Right lobe of liver (tissue), 6 donors: ENCODE measurements at places on chromosomes 7 and 10. TPM values are rescaled to one million over a fixed set of nuclear protein-coding genes. Genes with fewer than 3 reads are reported as not detected.

- no peak for DNase-seq
These were observed 41.1 kb downstream of the AP5Z1 start for GRCh38 chr7:4816419-4817080.

DNA sequence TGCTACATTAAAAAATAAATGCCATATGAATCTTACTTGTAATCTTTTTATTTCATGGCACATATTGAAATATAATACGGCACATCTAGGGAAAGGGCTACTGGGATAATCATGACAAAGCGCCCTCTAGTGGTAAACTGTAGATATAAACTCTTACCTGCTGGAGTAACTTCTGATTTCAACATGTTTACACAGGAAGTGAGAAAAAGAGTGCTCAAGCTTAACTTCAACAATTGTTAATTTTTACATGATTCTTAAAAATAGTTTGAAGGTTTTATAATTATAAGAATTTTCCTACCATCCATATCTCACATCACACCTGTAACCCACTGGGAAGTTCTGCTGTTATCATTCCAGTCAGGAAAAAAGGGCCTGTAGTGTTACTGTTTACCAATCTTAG, 2.0 kb upstream of the HEPACAM2 start:
- no peak for DNase-seq

DNA sequence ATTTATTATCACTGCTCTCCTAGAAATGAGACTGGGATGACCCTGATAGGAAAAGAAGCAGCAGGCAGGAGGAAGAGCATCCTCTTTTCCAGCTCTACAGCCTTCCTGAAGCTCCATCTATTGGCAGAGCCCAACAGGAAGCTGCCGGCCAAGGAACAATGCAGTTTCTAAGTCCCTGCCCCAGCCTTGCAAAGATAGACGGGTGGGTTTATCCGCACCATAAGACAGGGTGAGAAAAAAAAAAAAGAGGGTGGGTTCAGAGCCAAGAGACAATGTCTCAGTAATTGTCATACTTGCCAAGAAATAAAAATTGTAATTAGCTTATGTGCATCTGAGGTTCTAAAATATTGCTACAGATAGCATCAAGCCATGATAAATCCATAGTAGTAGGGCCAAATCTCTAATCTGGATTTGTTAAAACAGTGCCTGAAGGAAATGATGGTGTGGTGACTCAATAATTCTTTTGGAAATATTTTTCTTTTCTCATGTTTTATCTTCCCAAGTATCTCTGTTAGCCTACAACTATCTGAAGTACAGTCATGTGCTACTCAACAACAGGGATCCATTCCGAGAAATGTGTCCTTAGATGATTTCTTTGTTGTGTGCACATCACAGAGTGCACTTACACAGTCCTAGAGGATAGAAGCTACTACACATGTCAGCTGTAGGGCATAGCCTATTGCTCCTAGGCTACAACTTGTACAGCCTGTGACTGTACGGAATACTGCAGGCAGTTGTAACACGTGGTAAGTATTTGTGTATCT, 242.9 kb upstream of the CXCL12 start:
- no peak for DNase-seq

DNA sequence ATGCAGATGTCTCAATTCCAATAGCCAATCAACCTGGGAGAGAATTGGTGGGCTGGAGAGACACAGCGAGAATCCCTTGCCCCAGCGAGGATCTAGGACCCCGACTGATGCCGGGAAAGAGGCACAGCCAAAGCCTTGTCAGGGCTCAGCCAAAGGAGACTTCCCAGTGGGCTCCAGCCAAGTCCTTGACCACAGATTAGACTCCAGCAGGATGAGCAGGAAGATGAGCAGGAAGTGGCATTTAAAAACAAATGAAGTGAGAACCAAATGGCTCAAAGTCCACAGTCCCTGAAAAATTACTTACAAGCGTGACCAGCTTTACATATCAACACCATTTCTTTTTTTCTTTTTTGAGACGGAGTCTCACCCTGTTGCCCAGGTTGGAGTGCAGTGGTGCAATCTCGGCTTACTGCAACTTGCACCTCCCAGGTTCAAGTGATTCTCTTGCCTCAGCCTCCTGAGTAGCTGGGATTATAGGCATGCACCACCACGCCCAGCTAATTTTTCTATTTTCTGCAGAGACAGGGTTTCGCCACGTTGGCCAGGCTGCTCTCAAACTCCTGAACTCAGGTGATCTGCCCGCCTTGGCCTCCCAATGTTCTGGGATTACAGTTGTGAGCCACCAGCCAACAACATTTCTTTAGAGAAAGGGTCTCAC, 40.2 kb downstream of the CTBP2 start:
- no peak for DNase-seq

GRCh38 chr7:42103020-42103419, 134.0 kb downstream of the GLI3 start:
- DNase-seq, result no peak

GRCh38 chr7:74332373-74333176, 43.4 kb downstream of the CLIP2 start:
- DNase-seq, result no peak

GRCh38 chr10:33746186-33746585, 411.7 kb upstream of the NRP1 start:
- DNase-seq, result no peak

- DNase-seq, result no peak
These were observed 290.2 kb upstream of the CDC14C start for GRCh38 chr7:48634116-48634632.

Gene YAE1
- 5.7 TPM for total RNA-seq

Gene MKX
- 2.0 TPM for total RNA-seq

Gene STOX1
- total RNA-seq, result 0.81 TPM

Gene NYAP1
- total RNA-seq, result 0.06 TPM
